ENCODE measurements at places on chromosomes 4 and X.

DNA sequence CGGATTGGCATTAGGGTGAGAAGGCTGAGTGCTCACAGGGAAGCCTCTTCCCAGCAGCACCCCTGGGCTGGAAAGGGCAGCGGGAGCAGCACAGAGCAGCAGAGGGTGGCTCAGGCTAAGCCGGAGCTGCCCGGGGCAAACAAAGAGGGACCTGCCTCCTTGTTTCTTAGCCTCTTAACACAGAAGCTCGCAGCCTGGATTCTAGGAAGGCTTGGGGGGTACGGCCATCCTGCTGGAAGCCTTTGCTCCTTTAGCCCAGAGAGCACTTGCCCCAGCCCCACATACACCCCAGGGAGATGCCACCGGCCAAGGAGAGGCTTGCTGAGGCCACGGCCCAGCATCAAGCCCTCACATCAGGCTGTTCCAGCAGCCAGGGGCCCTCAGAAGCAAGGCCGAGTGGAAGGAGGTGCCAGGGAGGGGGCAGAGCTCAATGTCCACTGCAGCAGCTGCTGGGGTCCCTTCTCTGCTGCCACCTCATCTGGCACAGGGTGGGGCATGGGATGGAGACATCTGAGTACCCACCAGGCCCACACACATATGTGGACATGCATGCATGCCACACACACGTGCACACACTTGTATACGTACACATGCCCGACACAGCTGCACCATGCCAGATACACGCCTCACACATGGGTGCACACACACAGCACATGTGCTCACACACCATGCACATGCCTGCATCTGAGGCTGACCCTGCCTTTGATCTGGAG, 20.3 kb upstream of the SPON2 start:
- DNase-seq, result no peak

GRCh38 chr4:72377491-72378194, 191.4 kb downstream of the ADAMTS3 start:
- DNase-seq, result no peak

DNA sequence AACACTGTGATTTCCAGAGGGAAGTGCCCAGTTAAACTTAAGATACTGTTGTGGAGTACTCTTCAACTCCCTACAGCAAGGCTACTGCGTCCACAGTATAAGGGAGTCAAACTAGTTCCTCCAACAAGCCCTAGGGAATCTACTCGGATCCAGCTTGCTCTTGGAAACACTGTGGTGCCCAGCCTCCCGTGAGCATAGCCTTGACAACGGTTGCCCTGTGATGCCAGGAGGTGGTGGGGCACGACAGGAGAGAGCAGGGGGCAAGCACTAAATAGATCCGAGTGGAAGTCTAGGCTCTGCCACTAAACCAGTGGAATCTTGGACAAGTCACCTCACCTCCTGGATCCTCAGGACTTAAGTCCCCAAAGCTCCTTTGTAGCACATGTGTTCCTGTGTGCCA, 45.6 kb downstream of the SMC1A start:
- DNase-seq, result no peak

DNA sequence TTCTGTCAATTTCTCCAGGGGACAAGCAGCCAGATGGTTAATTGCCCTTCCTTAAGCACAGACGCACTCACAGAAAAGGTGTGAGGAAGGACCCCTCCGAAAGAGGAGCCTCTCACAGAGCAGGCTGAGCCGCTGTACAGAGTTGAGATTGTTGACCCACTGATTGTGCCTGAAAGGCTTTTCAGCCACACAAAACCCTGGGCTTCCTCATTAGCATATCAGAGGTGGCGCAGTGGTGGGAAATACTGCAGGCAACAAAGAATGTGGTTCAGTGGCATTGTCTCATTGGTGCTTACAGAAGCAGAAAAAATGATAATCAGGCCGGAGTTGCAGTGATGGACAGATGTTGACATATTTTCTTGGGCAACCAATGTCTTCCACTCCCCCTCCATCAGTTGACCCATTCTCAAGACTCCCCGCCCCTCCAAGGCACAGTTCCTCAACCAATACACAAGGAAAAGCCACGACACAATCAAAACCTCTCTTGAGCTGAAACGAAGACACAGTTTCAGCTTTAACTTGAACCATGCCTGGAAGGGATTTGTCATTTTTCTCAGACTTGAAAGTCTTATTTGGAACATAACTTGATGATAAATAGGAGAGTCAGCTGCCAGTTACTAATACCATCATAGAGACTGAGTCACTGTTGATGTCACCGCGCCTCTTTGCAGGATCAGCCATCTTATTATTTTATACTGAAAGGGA, 53.1 kb downstream of the ATXN3L start:
- no peak for DNase-seq

GRCh38 chr4:140331876-140332275, 41.6 kb upstream of the SCOC start:
- DNase-seq, result no peak

- no peak for DNase-seq
Measured at GRCh38 chrX:26411045-26411444, 195.1 kb downstream of the MAGEB5 start.

GRCh38 chr4:152929888-152930287, 6.2 kb upstream of the FHDC1 start:
- DNase-seq, result no peak

- DNase-seq, result no peak
Measured at GRCh38 chrX:31392513-31392912, 320.7 kb upstream of the FTHL17 start.

GRCh38 chr4:80142394-80143306, 54.7 kb upstream of the PRDM8 start:
- no peak for DNase-seq

GRCh38 chr4:6307891-6308290, 38.2 kb downstream of the WFS1 start:
- DNase-seq, result no peak

DNA sequence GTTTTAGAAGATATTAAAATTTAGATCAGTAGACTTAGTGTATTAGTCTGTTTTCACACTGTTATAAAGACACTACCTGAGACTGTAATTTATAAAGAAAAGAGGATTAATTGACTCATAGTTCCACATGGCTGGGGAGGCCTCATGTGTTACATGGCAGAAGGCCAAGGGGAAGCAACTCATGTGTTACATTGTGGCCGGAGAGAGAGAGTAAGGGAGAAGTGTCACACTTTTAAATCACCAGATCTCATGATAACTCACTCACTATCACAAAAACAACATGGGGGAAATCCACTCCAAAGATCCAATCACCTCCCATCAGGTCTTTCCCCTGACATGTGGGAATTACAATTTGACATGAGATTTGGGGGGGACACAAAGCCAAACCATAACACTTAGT, 1159.7 kb upstream of the PCDH7 start:
- DNase-seq, result no peak

GRCh38 chrX:42485601-42486000, 292.4 kb downstream of the PPP1R2C start:
- no peak for DNase-seq

GRCh38 chrX:139126493-139126892, 404.0 kb upstream of the F9 start:
- DNase-seq, result no peak

- no peak for DNase-seq
Measured at GRCh38 chr4:1968686-1969295, 40.0 kb downstream of the NELFA start.

- no peak for DNase-seq
Measured at GRCh38 chr4:161714022-161714751, 449.6 kb downstream of the FSTL5 start.

GRCh38 chrX:45794323-45794994, 593.8 kb upstream of the DIPK2B start:
- no peak for DNase-seq

DNA sequence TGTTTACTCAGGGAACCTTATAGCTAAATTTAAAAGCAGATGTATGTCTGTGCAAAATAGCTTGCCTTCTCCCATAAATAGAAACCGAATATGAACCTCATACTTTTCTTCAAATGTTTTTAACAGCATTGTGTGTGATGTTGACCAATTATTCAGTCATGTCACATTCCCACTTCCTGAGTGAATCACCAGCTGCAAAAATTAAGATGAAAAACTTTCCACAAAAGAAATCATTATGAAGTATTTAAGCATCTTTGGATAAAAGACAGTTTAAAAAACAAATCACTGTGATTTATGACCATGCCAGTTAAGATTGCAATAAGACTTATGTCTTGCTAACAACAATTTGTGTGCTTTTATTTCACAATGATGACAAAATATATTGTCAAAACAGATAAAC, 220.1 kb downstream of the PDGFC start:
- no peak for DNase-seq

- no peak for DNase-seq
Measured at GRCh38 chr4:186624951-186625350, 69.6 kb upstream of the MTNR1A start.

GRCh38 chr4:91015861-91016260, 888.7 kb downstream of the CCSER1 start:
- DNase-seq, result no peak

- DNase-seq, result no peak
Measured at GRCh38 chrX:13055486-13055885, 11.1 kb upstream of the FAM9C start.

Data from stimulated activated CD8-positive, alpha-beta memory T cell treated with anti-CD3 and anti-CD28 coated beads, Interleukin-15, amount 100 ng/mL, for 1 hour (primary cell).